ENCODE measurements at places on chromosomes 11 and 22. TPM values are rescaled to one million over a fixed set of nuclear protein-coding genes. Genes with fewer than 3 reads are reported as not detected.

FXYD2 gene
- not detected for total RNA-seq

KAT5 gene
- 89.4 TPM for total RNA-seq

OR56A1 gene
- not detected for total RNA-seq

MUC5AC gene
- under 0.01 TPM for total RNA-seq

RAB3IL1 gene
- 2.8 TPM for total RNA-seq

RRP8 gene
- total RNA-seq = 14.3 TPM

NLRP6 gene
- not detected for total RNA-seq

APOBEC3F gene
- total RNA-seq = 3.5 TPM

TSGA10IP gene
- total RNA-seq = not detected

NCAM1 gene
- 1.4 TPM for total RNA-seq

TH gene
- not detected for total RNA-seq

RTN4R gene
- 1.9 TPM for total RNA-seq

TRIM6 gene
- total RNA-seq = 3.4 TPM

C11orf87 gene
- not detected for total RNA-seq

POU2AF2 gene
- not detected for total RNA-seq

LRRC74B gene
- total RNA-seq = 0.05 TPM

CCDC15 gene
- 6.6 TPM for total RNA-seq

LYVE1 gene
- not detected for total RNA-seq

MS4A1 gene
- total RNA-seq = not detected

LRP4 gene
- 2.8 TPM for total RNA-seq

MYBPC3 gene
- not detected for total RNA-seq

IRAG1 gene
- 0.08 TPM for total RNA-seq

PRODH gene
- total RNA-seq = 0.58 TPM

TSKU gene
- 20.6 TPM for total RNA-seq
